ENCODE measurements at places on chromosomes 5 and 9. TPM values are rescaled to one million over a fixed set of nuclear protein-coding genes. Genes with fewer than 3 reads are reported as not detected.
A peak's percentile ranks its signal among the peaks of the same experiment; 100 is the strongest.

WDR38 gene
- not detected for total RNA-seq

INSYN2B gene
- 1.3 TPM for total RNA-seq

GPR151 gene
- total RNA-seq = not detected

LRRTM2 gene
- total RNA-seq = 0.40 TPM

GPBP1 gene
- total RNA-seq = 50.4 TPM

ATP6V1G1 gene
- 119 TPM for total RNA-seq

GARIN3 gene
- not detected for total RNA-seq

KCNV2 gene
- not detected for total RNA-seq

CCL19 gene
- not detected for total RNA-seq

ITK gene
- not detected for total RNA-seq

OTP gene
- not detected for total RNA-seq

DNA sequence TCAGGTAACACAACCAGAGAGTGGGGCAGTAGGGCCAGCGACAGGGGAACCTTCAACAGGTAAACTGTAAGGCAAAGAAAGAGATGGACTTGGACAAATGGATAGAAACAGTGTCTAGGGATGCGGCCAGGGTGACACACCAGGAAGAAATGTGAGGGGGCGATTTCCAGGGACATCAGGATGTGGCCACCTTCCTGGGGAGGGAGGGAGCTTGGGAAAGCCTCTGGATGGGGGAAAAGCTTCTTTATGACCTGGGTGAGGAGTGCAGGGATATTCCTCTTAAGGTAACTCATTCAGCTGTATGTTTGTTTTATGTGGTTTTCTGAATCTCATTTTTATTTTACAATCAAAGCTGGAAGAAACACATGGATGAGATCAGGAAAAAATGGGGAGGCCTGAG lies 11.9 kb upstream of the NXNL2 start:
- no peak for DNase-seq

DNA sequence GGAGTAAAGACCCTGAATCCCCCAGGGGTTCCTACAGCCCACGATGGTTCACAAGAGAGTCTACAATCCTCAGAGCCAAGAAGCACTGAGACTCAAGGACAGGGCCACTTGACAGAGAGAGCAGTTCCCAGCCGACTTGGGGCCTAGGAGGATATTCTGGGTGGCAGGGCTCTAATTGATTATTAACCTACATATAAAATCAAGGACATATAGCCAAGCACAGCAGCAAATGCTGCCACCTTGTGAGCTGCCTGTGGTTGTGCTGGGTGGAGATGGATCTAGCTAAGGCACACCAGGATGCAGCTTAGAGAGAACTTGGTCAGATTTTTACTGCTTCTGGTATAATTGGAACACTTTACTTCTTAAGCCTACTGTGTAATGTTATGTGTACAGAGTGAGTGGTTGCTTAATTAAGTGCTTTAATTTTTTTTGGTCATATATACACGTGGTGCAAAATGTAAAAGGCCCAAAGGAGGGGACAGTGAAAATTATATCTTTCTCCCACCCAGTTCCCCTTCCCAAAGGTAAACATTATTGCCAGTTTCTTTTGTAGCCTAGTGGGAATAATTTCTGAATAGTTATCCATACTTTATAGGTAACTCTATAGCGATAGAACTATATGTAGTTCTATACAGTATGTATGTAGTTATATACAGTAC lies 78.8 kb downstream of the F2RL2 start:
- DNase-seq = peak; percentile 36

- DNase-seq = no peak
Measured at GRCh38 chr5:32572778-32573480, 12.4 kb upstream of the SUB1 start.

- DNase-seq = peak; percentile 31
Measured at GRCh38 chr5:14663734-14664269, 716 bp upstream of the OTULIN start.

DNA sequence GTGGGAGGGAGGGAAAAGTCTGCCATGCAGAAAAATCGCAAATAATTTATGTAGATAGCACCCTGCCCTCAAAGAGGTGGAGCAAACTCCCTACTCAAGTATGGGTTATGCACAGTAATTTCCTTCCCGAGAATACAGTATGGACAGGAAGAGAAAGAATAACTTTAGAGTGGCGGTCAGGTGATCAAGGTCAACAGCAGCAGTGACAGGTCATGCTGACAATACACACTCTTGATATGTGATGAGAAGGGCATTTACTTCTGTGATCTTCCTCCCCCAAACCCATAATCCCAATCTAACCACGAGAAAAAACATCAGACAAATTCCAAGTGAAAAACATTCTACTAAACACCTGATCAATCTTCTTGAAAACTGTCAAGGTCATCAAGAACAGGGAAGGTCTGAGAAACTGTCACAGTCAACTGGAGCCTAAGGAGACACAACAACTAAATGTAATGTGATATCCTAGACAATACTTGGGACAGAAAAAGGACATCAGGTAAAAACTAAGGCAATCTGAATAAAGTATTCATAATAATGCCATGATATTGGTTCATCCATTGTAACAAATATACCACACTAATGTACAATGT lies 11.7 kb downstream of the BICD2 start:
- DNase-seq = peak; percentile 67

GRCh38 chr9:97615439-97616072 lies 17.6 kb downstream of the TSTD2 start:
- DNase-seq = peak; percentile 81

DNA sequence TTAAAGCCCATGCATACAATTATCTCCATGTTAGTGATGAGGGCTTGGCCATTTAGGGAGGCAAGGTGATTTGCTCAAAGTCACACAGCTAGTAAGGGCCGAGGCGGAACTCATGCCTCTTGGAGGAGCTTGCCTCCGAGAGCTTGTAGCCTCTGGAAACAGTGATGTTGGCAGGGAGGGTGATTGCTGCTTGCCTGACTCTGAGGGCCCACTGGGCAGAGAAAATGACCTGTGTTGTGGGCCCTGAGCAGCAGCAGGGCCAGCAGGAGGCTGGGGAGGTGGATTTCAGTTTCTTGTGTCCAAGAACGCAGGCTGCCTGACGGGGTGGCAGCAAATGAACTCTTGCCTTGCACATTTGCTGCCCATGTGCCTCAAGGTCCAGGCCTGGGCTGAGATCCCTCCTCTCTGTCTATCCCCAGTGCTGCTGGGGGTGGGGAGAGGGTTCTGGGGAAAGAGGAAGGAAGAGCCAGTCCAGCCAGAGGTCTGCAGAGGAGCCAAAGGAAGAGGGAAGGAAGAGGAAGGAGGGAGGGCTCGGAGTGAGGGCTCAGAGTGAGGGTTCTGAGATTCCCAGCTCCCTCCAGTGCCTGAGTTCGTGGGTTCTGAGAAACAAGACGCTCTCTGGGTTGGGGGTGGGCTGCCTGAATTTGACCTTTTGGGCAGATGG lies 16.2 kb upstream of the PTGS1 start:
- DNase-seq = no peak

DNA sequence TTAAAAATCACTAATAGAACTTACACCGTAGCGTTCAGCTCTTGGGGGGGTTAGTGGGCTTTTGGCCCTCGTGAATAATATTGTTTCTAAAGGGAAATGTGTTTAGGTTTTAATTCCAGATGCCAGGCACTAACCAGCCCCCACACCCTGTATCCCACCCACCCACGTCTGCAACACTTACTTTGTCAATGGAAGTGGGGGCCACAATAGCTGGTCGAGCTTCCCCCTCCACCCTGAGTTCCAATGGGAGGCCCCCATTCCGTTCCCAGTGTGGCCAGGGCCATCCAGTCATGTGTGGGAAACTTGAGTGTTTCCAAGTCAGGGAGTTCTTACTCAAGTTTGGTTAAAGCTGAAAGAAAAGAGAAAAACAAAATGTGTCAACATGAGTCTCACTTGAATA lies 271.4 kb downstream of the ENC1 start:
- DNase-seq = no peak

GRCh38 chr9:114501796-114502682 lies 3.2 kb downstream of the WHRN start:
- DNase-seq = no peak

DNA sequence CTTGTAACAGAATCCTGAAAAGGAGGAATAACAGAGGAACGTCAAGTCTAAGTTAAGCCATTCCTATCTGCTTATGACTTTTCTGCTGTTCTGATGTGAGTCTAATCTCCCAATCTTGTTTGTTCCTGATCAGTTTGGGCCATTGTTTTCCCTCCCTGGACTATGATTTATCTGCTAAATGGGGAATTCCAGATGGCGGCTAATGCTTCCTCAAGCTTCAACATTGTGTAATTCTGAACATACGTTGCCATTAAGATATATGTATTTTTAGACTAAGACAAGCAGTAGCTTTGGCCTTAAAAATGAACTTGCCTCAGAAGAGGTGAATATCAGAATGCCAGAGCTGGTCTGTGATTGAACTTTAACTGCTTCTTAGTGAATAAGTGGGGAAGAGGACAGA lies 142.7 kb downstream of the PRKACG start:
- peak; percentile 20 for DNase-seq

- DNase-seq = no peak
Measured at GRCh38 chr9:88015606-88016005, 41.3 kb upstream of the CDK20 start.

DNA sequence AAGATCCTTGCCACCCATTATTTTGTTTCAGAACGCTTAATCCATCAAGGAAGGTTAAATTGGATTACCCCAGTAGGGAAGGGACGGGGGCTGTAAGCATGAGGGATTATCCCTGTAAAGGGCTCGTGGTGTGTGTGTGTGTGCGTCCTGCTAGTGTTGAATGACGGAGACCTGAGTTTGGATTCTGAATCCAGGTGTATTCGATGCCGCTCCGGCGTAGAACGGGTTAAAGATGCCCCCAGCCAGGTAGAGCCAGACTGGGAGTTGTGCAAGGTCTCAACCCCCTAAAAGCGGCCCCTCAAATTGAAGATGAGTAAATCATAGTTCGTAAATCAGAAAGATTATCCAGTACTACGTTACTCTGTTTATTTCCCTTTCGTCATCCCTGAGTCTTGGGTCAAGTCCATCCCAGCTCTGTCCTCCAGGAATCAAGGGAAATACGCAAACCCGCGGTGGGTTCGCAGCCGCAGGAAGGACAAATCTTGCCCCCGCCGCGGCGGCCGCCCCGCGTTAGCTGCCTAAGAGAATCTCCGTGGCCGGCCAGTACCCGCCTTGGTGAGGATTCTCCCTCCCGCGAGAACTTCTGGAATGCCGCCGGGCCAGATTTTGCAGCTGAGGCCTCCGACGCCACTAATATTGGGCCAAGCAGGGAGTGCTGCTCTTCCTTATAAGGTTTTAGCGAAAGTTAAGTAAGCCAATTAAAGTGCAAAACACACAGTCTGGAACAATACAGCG lies 586 bp upstream of the MTAP start:
- DNase-seq = peak; percentile 74

GRCh38 chr5:90014420-90014819 lies 395.1 kb downstream of the CETN3 start:
- DNase-seq = no peak

GRCh38 chr9:105651806-105652205 lies 10.5 kb upstream of the TAL2 start:
- no peak for DNase-seq

GRCh38 chr5:66969963-66970362 lies 226.6 kb downstream of the CD180 start:
- DNase-seq = no peak

DNA sequence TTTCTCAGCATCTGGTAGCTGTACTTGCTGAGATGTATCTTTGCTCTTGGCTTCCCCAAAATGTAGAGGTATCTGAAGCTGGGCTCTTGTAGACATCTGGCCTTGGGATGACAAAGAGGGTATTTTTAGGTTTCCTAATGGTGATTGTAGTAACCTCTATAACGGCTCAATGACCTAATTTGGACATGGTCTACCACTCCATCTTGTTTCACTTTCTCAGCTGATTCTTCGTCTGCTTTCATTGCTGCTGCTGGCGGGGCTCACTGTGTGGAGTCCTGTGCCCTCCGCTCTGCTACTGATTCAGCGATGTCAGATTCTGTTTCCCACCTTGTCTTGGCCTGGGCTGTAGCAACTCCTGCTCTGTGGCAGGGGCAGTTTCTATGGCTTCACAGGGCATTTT lies 12.7 kb upstream of the MARCHF11 start:
- no peak for DNase-seq

GRCh38 chr9:76370396-76371023 lies 23.7 kb downstream of the RFK start:
- DNase-seq = no peak

GRCh38 chr9:134981829-134982228 lies 64.1 kb upstream of the FCN1 start:
- no peak for DNase-seq

GRCh38 chr9:112753725-112754124 lies 3.2 kb downstream of the SNX30 start:
- peak; percentile 40 for DNase-seq

- DNase-seq = no peak
Measured at GRCh38 chr9:115134941-115135340, 17.0 kb upstream of the TNC start.

GRCh38 chr5:55711507-55712022 lies 559 bp downstream of the SLC38A9 start:
- DNase-seq = peak; percentile 6

GRCh38 chr9:98967257-98967656 lies 23.6 kb downstream of the COL15A1 start:
- no peak for DNase-seq

DNA sequence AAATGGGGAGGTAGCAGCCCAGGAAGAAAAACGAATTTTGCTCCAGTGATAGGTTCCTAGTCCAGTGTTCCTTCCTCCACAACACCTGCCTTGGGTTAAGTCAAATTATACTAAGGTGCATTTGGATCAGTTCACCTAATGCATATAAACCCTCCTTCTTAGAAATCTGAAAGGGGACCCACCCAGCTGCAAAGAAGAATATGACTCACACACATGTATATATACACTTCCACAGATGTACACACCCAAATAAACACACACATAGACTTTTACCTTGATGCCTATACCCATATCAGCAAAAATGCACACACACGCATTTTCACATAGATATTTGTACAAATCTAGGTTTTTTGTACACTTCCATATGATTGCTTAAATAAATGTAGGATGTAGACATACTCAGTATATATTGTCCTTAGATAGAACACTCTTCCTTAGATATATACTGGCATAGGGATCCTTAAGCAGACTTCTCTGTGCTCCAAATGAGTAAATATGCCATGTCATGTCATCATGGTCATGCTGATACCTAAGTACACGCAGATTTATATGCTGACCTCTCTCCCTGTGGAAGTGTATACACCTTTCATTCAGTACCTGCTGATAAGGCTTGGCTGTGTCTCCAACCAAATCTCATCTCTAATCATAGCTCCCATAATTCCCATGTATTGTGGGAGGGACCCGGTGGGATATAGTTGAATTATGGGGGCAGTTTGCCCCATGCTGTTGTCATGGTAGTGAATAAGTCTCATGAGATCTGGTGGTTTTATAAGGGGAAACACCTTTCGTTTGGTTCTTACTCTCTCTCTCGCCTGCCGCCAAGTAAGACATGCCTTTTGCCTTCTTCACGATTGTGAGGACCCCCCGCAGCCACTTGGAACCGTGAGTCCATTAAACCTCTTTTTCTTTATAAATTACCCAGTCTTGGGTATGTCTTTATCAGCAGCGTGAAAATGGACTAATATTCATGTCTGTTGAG lies 10.2 kb downstream of the ADRB2 start:
- DNase-seq = no peak

DNA sequence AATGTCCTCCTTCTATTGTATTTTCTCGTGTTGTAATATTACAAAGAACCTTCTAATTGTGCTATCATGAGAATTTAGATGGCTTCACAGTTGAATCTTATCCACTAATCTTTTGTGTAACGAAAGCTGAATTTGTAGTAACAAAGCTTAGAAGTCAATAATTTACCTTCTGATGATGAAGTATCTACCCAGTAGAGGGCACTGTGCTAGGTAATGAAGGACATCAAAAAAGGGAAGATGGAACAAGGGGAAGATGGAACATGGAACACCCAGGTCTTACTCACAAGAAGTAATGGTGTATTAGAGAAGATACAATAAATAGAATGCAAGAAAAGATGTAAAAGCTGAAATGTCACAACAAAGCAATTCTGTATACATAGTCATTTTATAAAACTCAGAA lies 131.0 kb upstream of the CCNG1 start:
- DNase-seq = peak; percentile 2

All from lung microvascular endothelial cell (primary cell).